ENCODE measurements at places on chromosomes 11 and 22.

DNA sequence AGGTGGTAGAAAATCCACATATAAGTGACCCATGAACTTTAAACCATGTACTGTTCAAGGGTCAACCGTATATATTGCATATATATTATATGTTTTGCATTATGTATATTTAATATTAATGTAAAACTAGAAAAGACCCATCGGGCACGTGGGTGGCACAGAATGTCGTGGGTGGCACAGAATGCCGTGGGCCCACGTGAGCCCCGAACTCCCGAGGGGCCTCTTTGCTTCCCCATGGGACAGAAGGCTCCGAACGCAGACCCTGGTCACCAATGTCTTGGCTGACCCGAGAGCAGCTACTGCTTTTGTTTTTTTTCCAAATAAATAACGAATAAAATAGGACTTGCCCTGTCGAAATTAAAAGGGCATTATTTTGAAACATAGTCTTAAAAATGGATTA, 415.4 kb downstream of the BRD1 start:
- DNase-seq, result no peak

DNA sequence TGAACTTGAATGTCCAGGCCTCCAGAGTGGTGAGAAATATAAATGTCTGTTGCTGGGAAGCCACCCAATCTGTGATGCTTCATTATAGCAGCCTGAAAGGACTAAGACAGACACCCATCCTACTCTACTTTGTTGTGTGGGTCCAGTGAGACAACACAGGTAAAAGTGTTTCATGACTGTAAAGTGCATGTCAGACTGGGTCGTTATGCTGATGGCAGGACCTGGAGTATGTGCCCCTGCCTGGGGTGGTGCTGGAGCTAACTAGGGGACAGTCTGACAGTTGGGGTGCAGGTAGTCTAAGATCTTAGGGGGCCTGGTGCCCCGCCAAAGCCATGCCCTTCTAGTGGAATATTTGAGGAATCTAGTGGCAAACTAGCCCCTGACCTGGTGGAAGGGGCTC, 165.6 kb downstream of the TRIM29 start:
- no peak for DNase-seq

- DNase-seq, result no peak
Measured at GRCh38 chr11:82216927-82217570, 516.6 kb downstream of the FAM181B start.

DNA sequence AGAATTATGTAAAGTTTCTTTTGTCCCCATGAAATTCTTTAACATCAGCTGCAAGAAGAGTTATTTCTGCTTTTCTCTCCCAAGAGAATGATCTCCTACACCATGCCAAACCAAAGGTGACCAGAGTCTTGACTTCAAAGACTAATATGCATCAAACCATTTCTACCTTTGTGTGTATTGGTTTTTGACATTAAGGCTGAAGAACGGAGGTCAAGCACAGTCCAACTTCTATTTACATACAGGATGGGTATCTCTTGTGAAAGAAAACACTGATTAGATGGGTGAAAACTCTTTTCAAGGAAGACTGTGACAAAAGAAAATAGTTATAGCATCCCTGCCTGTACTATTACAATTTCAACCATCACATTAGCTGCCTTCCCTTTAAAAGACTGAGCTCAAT, 256.3 kb downstream of the CADM1 start:
- no peak for DNase-seq

DNA sequence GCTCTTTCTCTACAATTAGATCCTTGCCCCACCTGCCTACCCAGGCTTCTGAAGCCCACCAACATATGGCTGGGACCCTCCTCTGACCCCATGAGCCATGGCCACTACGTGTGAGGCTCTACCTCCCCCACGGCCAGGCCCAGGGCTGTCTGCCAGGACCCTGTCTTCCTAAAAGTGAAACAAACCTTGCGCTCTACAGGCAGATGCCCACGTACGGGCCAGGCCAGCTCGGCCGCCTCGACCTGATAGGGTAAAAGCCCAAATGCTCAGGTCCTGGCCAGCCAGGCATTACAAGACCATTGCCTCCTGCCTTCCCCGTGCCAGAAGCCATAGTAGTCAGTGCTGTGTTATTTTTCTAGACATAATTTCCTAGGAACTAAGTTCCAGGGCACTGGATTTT, 1496.4 kb downstream of the BRD1 start:
- no peak for DNase-seq
